Fibroblast of lung (primary cell): ENCODE measurements at places on chromosomes 4 and X. TPM values are rescaled to one million over a fixed set of nuclear protein-coding genes. Genes with fewer than 3 reads are reported as not detected.

GRCh38 chr4:120821977-120822376 lies 100.5 kb downstream of the PRDM5 start:
- no peaks in the 10 kb centered on the region for H3K36me3 ChIP-seq
- H3K4me1 ChIP-seq: no peaks in the 10 kb centered on the region
- no peaks in the 10 kb centered on the region for H3K27me3 ChIP-seq
- no peak for DNase-seq
- H3K27ac ChIP-seq: no peak overlapping the region
- no peak overlapping the region for H3K4me3 ChIP-seq

GRCh38 chr4:179116011-179116410 lies 1673.8 kb upstream of the AGA start:
- no peaks in the 10 kb centered on the region for H3K4me1 ChIP-seq
- DNase-seq: peak; percentile 68
- H3K27me3 ChIP-seq: no peaks in the 10 kb centered on the region
- H3K4me3 ChIP-seq: no peak overlapping the region
- no peak overlapping the region for H3K27ac ChIP-seq

DNA sequence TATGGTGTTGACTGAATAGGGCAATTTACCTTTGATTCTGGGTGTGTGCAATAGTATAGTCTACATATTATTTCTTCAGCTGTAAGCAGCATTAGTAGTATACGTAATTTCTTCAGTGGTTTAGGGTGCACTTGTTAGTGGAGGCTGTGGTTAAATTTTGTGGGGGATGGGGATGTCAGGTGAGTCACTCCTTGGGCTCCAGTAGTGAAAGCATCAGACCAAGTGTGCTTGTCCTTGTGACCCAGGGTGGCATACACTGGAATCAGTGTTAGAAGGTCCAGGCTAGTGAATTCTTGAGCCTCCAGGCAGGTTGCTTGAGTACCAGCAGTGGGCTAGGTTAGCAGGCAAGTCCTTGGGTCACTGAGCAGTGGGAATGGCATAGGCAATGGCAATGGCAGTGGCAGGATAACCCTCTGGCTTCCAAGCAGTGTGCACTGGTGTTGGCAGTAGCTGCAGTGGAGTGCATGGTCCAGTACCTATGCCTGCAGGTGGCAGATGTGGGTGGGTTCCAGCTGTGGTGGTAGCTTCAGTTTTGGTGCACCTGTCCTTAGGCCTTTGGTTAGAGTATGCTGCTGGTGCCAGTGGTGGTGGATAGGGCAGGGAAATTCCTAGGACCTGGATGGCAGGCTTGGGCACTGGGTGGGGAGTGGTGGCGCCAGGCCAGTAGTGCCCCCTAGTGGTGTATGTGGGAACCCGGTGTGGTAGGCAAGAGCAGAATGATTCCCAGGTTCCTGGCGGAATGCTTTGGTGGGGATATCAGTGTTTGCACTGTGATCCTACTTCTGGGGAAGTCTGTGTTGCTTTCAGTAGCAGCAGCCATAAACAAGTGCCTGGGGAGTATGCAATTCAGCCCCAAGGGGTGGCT lies 531.0 kb downstream of the SMARCA1 start:
- no peaks in the 10 kb centered on the region for H3K4me1 ChIP-seq
- H3K27ac ChIP-seq: no peak overlapping the region
- DNase-seq: no peak

GRCh38 chrX:54066841-54067240 lies 22.6 kb upstream of the PHF8 start:
- no peaks in the 10 kb centered on the region for H3K4me1 ChIP-seq
- H3K4me3 ChIP-seq: no peak overlapping the region
- H3K27ac ChIP-seq: no peak overlapping the region
- DNase-seq: peak; percentile 51
- H3K27me3 ChIP-seq: no peaks in the 10 kb centered on the region

DNA sequence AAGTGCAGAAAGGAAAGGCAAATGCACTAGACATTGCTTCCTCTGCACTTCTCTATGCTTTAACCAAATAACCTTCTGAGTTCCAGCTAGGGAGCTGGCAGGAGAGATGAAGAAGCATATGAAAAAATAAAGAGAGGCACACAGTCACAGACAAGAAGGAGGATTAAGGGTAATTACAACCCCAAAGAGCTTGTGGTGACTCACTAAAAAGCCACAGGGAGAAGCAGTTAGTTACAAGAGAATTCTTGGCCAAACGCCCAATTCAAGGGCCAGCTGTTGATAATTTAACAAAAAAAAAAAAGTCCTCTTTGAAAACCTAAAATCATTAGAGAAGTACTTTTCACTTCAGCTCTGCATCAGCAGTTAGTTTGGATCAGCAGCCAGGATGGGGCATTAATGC lies 478.0 kb downstream of the KCNIP4 start:
- H3K4me1 ChIP-seq: no peaks in the 10 kb centered on the region
- H3K27ac ChIP-seq: no peak overlapping the region
- H3K4me3 ChIP-seq: no peak overlapping the region
- no peaks in the 10 kb centered on the region for H3K27me3 ChIP-seq
- H3K36me3 ChIP-seq: no peaks in the 10 kb centered on the region

DNA sequence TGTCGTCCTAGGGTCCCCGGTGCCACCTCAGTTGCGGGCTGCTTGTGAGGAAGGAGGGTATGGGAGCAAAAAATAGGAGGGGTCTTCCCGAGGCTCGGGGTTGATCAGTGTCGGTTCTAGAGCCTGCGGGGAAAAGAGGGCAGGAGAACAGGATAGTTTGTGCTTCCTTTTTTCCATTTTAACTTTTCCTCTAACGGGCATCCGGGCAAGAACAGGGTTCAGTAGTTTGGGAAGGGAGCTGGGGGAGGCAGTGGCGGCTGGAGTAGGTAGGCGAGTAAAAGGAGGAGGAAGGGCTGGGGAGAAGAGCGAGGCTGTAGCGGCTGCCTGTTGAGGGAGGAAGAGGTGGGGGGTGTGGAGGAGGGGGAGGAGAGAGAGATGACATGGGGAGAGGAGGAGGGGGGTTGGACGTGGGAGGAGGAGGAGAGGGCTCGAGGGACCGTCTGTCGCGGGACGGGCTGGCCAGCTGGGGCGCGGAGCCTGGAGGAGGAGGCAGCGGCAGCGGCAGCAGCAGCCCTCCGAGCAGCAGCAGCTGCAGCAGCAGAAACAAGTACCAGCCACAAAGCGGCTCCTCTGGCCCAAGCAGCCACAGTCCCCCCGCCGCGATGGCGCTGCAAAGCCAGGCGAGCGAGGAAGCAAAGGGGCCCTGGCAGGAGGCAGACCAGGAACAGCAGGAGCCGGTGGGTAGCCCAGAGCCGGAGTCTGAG lies at the start of gene SLC16A2:
SLC16A2 (plus strand) TSS at position 458 of the 704 bp plus-strand sequence; CDS start at position 603, 145 bp downstream.
- H3K36me3 ChIP-seq: no peaks in the 10 kb centered on the region
- H3K27ac ChIP-seq: peak within 1 kb of the TSS; percentile 86
- peak; percentile 83 for DNase-seq

DNA sequence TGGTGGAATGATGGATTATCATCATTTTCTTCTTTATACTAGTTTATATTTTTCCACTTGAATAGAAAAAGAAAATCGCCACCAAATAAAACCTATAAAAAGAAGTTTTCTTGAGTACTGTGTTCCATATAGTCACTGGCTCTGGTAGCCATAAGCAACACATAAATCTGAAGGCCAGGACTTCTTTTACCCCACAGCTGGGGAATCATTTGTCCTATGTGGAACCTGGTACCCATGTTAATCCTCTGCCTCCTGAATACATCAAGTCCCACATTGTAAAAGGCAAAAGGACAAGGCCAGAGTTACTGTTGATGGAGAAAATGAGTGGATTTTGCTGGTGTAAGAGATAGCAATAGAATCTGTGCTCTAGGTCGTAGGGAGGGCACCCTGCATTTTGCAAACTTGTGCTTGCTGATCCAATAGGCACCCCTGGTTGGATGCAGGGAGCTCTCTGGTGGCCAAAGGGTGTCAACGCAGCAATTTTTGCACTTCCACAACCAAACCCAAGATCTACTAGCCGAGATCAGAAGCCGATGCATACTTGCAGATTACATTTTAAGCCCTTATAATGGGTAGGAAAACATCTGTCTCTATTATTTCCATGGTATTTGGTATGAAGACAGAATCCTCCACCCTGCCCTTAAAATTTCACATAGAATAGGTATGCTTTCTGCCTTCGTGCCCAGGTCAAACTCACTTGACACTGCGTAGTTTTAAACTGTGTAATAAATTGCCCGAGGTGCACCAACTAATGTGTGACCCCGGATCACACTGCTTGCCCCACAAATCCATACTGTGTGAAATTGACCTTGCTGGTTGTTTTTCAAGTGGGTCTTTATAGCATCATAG lies 146.2 kb upstream of the SCML1 start:
- H3K27ac ChIP-seq: no peak overlapping the region
- H3K4me1 ChIP-seq: peaks cover 4% of the 10 kb centered on the region
- no peaks in the 10 kb centered on the region for H3K36me3 ChIP-seq

- peak; percentile 25 for DNase-seq
- H3K4me1 ChIP-seq: no peaks in the 10 kb centered on the region
- H3K4me3 ChIP-seq: no peak overlapping the region
- H3K36me3 ChIP-seq: no peaks in the 10 kb centered on the region
- no peaks in the 10 kb centered on the region for H3K27me3 ChIP-seq
- H3K27ac ChIP-seq: no peak overlapping the region
These were observed 157.7 kb downstream of the SPANXN1 start for GRCh38 chrX:145405012-145405411.

DNA sequence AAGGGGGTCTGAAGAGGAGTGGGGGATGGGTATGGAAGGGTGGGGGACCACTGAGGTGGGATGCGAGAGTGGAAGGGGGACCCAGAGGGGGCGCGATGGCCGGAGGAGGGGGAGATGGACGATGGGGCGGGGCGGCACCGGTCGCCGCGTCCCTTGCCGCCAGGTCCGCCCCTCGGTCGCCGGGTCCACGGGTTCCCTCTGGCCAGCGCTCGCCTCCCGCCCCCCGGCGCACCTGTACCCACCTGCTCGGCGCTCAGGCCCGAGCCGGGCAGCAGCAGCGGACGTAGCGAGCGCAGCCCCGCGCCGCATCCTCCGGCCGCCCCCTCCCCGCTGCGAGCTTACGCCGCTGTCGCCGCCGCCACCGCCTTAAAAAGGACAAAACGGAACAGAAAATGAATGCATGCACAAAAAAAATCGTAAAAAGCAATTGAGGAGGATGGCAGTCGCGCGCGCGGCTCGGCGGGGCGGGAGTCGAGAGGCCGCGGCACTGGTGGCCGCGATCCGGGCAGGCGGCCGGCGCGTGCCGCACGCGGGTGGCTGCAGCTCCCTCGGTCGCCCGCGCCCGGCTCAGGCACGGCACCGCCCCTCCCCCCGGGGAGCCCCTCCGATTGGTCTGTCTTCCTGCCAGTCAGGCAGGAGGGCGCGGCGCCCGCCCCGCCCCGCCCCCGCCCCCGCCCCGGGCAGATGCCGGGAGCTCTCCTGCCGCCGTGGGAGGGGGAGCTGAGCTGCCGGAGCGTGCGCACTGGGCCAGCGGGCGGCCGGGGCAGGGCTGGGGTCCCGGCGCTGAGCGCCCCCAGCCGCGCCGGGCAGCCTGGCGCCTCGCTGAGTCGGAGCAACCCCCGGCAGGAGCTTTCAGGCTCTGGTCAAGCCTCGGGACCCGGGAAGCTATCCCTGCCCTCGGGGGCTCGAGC lies at the start of gene JAKMIP1:
JAKMIP1 (minus strand) TSS at position 539 of the 911 bp plus-strand sequence. CDS start 87,699 bp downstream, outside the sequence.
- H3K4me1 ChIP-seq: no peaks in the 10 kb centered on the region
- H3K4me3 ChIP-seq: peak within 1 kb of the TSS; percentile 36
- H3K27me3 ChIP-seq: peaks cover 7% of the 10 kb centered on the region
- no peak within 1 kb of the TSS for H3K27ac ChIP-seq
- no peaks in the 10 kb centered on the region for H3K36me3 ChIP-seq

GRCh38 chrX:71514367-71515037 lies 18.4 kb upstream of the OGT start:
- H3K27me3 ChIP-seq: no peaks in the 10 kb centered on the region
- H3K36me3 ChIP-seq: no peaks in the 10 kb centered on the region
- no peak for DNase-seq
- H3K4me1 ChIP-seq: no peaks in the 10 kb centered on the region
- no peak overlapping the region for H3K4me3 ChIP-seq

GRCh38 chr4:142818476-142818875 lies 27.6 kb downstream of the INPP4B start:
- H3K4me1 ChIP-seq: peaks cover 9% of the 10 kb centered on the region
- no peaks in the 10 kb centered on the region for H3K27me3 ChIP-seq
- H3K36me3 ChIP-seq: no peaks in the 10 kb centered on the region

GRCh38 chr4:159719531-159719930 lies 616.7 kb downstream of the RAPGEF2 start:
- H3K27ac ChIP-seq: no peak overlapping the region
- H3K27me3 ChIP-seq: no peaks in the 10 kb centered on the region
- no peak overlapping the region for H3K4me3 ChIP-seq
- peak; percentile 41 for DNase-seq
- H3K36me3 ChIP-seq: no peaks in the 10 kb centered on the region
- no peaks in the 10 kb centered on the region for H3K4me1 ChIP-seq

GRCh38 chr4:105679186-105679585 lies 29.3 kb downstream of the INTS12 start:
- no peaks in the 10 kb centered on the region for H3K27me3 ChIP-seq
- no peak overlapping the region for H3K4me3 ChIP-seq
- H3K4me1 ChIP-seq: no peaks in the 10 kb centered on the region
- DNase-seq: no peak

DNA sequence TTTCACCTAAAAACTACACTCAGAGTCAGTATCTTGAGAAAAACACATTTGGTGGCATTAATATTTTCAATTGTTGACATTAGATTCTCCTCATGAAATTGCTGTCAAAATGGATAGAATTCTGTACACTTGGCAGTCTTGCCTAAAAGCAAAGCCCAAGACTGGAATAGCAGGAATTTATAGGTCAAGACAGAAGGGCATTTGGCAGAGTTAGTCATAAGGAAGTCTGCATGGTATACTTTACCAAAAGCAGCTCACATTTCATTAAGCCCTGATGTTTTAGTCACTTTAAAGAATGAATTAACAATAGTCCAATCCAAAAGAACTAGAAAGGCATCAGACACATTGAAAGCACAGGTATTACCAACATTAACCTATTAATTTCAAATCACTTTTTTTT lies 7.1 kb downstream of the CCDC160 start:
- H3K4me3 ChIP-seq: no peak overlapping the region
- no peaks in the 10 kb centered on the region for H3K4me1 ChIP-seq
- no peak overlapping the region for H3K27ac ChIP-seq
- H3K36me3 ChIP-seq: no peaks in the 10 kb centered on the region

- H3K27me3 ChIP-seq: no peaks in the 10 kb centered on the region
- H3K27ac ChIP-seq: no peak overlapping the region
- H3K4me1 ChIP-seq: no peaks in the 10 kb centered on the region
These were observed 322.5 kb downstream of the HS3ST1 start for GRCh38 chr4:11106190-11106589.

- H3K27ac ChIP-seq: no peak overlapping the region
- H3K4me1 ChIP-seq: no peaks in the 10 kb centered on the region
- H3K36me3 ChIP-seq: no peaks in the 10 kb centered on the region
- H3K27me3 ChIP-seq: no peaks in the 10 kb centered on the region
These were observed 13.8 kb downstream of the GUCY1B1 start for GRCh38 chr4:155772459-155773195.

Gene TMPRSS11D
- total RNA-seq: not detected in 2 replicates

Gene BMPR1B
- total RNA-seq: 0.17 and 0.26 TPM in 2 replicates

Gene ADH7
- total RNA-seq: 0.17 TPM in 1 of 2 replicates, not detected in the other

Gene CPZ
- total RNA-seq: 7.1 and 20.8 TPM in 2 replicates

Gene BTK
- total RNA-seq: not detected in 2 replicates

Gene GASK1B
- 18.2 and 23.6 TPM in 2 replicates for total RNA-seq

Gene AFAP1
- 30.1 and 34.9 TPM in 2 replicates for total RNA-seq

Gene XK
- 0.17 and 0.26 TPM in 2 replicates for total RNA-seq

Gene H2BW1
- not detected in 2 replicates for total RNA-seq

Gene NUDT11
- 7.1 and 7.7 TPM in 2 replicates for total RNA-seq

Gene XKRX
- under 0.01 and 0.17 TPM in 2 replicates for total RNA-seq

Gene SMARCA5
- 49.6 and 53.3 TPM in 2 replicates for total RNA-seq

Gene RRH
- under 0.01 TPM in 2 replicates for total RNA-seq

Gene MEPE
- not detected in 2 replicates for total RNA-seq

Gene ODAPH
- total RNA-seq: not detected in 2 replicates

Gene F8A2
- not detected in 2 replicates for total RNA-seq

Gene DDIT4L
- total RNA-seq: 3.3 and 6.4 TPM in 2 replicates

Gene SLC25A4
- total RNA-seq: 9.0 and 11.4 TPM in 2 replicates

Gene FAM184B
- under 0.01 TPM in 1 of 2 replicates, not detected in the other for total RNA-seq

Gene IDUA
- 10.3 and 11.1 TPM in 2 replicates for total RNA-seq
